ENCODE measurements at places on chromosomes 12 and 14.
A peak's percentile ranks its signal among the peaks of the same experiment; 100 is the strongest.

DNA sequence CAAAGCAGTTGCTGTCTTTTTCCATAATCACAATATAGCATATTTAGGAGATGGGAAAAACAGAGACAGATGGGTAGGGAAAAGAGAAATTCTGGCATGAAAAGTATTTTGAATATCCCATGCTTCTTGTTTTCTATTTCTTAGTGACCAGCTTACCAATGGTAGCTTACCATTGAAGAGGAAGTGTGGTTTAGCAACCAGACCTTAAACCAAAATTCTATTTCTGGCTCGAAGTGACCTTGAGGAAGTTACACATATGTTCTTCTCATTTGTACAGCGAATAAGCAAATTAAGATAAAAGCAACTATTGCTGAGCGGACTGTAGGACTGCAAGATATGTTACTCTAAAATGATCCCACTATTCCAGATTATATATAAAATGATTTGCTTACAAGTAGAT lies 82.9 kb downstream of the FGD4 start:
- DNase-seq = no peak

GRCh38 chr12:71610031-71610795 lies 53.4 kb downstream of the ZFC3H1 start:
- DNase-seq = no peak

DNA sequence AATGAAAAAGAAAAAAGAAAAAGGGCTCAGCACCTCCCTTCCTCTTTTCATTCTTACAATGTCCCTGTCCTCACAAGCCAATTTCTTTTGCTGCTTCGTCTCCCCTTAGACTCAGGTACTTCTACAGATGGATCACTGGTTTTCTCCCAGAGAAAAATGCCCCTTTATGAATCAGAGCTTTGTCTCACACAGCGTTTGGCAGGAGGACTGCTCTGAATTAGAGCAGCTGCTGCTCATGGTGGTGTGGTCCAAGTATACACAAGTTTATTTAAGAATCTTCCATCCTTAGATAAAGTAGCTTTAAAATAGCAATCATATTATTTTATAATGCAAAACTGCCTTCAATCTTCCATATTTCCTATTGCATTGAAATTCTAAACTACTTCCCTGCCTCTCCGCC lies 80.3 kb downstream of the SLC8A3 start:
- DNase-seq = peak; percentile 13

DNA sequence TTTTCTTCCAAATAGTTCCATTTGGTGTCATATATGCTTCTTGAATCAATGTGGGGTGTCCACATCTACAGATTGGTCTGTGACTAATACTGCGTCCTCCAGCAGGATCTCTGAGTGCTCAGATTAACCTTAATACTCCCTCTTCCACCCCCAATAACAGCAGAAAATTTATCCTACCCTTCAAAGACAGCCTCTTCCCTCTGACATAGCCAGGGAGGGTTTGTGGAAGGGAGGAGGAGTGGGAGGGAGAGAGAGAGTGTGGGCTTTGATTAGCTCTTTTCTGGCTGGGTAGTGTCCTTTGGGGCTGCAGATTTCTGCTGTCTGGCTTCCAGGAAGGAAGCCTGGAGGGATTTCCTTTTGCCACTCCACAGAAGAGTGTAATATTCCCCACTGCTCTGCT lies 220.7 kb downstream of the TTC6 start:
- no peak for DNase-seq

DNA sequence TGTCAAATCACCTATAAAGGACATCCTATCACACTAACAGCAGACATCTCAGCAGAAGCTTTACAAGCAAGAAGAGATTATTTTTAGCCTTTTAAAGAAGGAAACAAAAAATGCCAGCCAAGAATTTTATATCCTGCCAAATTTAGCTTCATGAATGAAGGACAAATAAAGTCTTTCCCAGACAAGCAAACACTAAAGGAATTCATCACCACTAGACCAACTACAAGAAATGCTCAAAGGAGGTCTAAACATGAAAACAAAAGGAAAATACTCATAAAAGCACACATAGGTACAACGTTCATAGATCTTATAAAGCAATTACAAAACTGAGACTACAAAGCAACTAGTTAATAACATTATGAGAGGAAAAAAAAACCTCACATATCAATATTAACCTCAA lies 20.7 kb upstream of the STAB2 start:
- no peak for DNase-seq

- no peak for DNase-seq
Measured at GRCh38 chr12:14999021-14999694, 26.3 kb downstream of the PDE6H start.

GRCh38 chr14:76012354-76012753 lies 26.8 kb downstream of the IFT43 start:
- peak; percentile 25 for DNase-seq

DNA sequence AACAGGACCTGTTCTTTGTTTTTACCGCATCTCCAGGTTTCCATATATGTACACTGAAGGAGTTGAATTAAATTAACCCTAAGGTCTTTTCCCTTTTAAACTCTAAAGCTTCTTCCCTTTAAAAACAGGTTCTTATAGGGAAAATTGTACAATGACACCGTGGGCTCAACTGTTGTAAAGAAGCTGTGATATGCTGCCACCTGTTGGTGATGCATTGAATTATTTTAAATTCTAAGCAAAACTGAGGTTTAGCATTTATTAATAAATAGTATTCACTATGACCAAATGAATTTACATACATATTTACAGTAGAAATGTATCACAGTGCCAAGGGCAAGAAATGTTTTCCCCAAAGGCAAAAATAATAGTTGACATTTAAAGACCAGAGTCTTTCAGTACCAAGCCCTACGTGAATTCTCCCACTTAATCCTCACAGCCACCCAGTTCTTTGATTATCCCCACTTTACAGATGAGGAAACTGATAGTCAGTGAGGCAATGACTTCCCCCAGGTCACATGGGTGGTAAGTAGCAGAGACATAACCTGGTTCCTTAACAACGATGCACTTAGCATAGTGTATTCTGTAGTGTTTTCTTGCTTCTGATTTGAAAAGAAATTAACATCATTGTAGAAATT lies 35.7 kb upstream of the TMEM263 start:
- no peak for DNase-seq

GRCh38 chr14:68306265-68306933 lies 486.5 kb downstream of the ZFP36L1 start:
- no peak for DNase-seq

DNA sequence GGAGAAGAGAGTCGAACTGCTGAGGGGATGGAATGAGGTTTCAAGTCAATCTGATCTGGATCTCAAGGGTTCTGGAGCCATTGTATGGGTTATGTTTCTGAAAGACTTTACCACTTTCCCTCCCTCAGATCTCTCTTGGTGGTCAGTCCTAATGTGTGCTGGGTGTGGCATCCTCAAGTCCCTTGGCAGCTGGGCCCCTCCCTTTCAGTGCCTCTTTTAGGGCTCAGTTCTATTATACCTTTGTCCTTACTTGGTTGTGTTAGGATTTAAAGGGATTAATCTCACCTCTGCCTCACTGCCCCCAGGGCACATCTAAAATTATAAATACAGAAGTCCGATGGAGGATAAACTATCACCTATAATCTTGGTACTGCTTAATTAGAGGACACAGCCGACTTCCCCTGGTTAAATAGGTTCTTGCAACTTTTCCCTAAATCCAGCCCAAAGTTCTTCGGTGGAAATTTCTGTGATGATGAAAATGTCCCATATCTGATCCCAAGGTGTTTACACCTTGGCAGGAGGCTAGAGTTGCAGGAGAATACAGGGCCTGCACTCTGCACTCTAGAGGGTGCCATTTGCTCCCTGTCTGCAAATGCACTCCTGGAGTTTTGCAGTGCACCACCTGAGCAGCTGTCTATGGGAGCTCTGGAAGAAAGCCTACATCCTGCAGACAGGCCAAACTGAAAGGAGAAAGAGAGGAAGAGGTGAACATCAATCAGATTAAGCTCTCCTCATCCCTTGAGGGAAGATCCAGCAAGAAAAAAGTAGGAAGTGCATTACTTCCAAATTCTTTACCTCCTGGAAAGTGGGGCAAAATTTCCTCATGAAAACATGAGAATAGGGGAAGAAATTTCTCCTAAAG lies 106.8 kb downstream of the NUAK1 start:
- DNase-seq = no peak

- DNase-seq = no peak
Measured at GRCh38 chr12:61879229-61879628, 381.0 kb upstream of the USP15 start.

DNA sequence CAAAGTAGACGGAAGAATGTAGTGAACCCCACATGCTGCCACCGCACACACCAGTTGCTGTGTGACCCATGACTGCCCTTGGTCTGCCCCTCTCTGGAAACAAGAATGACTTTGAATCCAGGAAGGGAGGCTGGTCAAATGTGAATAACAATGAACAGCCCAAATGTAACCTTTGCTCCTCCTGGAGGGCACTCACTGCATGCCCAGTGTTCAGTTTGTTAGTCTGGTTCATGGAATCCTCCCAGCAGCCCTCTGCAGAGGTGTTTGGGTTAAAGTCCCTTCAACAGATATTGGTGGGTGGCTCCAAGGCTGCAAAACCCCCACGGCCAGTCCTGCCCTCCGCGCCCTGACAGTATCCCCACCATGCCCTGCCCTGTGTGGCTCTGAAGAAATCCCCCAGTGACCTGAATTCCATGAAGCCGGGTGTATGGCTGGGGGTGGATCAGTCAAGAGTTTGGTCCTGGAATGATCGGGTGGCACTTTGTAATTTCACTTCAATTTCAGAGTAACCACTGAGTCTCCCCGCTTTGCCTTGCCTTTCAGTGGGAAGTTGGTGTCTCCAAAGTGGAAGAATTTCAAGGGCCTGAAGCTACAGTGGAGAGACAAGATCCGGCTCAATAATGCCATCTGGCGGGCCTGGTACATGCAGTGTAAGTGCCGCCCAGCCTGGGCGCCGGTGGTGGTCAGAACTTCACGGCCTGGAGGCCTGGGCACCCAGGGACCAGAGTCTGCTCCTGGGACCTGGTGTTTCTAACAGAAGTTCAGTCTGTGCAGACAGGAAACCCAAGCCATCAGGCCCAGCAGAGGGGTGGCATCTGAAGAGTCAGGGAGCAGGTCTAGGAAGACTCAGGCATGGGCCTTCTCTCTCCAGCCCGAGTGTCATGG lies 47.1 kb downstream of the IL31 start:
- no peak for DNase-seq

DNA sequence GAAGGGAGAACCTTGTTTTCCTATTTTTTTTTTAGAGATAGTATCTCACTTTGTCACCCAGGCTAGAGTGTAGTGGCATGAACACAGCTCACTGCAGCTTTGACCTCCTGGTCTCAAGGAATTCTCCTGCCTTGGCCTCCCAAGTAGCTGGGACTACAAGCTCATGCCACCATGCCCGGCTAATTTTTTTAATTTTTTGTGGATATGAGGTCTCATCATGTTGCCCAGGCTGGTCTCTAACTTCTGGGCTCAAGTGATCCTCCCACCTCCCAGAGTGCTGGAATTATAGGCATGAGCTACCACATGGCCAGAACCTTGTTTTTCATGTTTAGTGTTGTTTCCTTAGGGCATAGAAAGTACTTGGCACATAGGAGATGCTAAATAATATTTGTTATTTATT lies 13.5 kb downstream of the MANSC1 start:
- no peak for DNase-seq

GRCh38 chr12:64187370-64187769 lies 34.7 kb downstream of the KICS2 start:
- DNase-seq = no peak

- DNase-seq = no peak
Measured at GRCh38 chr12:85531341-85531740, 251.3 kb downstream of the ALX1 start.

DNA sequence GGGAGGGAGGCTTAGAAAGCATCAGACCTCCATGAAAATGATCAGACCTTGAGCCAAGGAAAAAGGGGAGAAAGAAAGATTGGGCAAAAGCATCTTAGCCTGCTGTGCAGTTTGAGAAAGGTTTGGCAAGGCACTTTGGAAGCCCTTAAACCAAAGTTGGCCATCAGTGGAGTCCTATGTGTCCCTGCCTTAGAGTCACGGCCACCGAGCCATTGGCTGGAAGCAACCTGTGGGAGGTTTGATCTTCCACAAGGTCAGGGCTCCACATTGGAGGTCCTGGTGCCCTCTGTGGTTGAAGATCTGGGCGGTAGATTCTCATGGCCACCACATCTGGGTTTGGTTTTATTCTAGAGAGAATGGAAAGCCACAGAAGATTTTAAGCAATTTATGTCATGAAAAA lies 44.4 kb downstream of the SRRM4 start:
- DNase-seq = no peak

DNA sequence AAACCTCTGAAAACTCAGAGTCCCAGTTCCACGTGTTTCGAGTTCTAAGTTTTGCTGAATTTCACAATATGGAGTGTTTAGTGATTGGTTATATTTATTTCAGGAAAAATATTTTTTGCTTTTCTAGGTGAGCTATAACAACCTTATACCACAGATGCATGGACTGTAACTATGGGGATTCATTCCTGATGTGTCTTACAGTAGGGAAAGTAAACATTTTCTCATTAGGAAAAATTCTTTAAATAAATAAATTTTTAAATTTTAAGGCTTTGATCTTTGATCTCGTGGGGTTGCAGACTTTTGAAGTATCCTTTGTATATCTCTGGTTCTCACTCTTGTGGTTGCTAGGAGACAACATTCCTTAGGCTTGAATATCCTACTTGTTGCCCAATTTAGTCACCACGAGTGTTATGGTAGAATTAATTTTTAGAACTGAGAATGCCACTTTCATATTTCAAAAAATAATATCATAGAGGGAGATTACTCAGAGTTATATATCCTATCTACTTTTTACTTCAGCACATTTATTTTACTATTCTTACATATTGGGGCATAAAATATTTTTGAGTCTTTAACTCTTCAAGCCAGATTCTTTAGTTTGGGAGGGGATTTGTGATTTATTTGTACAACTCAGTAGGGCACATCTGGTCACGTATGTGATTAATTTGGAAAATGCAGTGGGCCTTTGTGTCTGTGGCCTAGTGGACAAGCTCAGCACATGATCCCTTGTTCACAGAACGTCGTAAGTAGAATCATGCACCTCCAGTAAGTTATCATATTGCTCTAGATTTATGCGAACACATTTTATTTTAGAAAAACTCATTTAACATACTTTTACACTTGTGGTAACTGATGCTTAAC lies 224.0 kb downstream of the TTC6 start:
- DNase-seq = no peak

All from head of caudate nucleus (tissue), 42 donors.